ENCODE measurements at places on chromosomes 16 and 17. TPM values are rescaled to one million over a fixed set of nuclear protein-coding genes. Genes with fewer than 3 reads are reported as not detected.
A peak's percentile ranks its signal among the peaks of the same experiment; 100 is the strongest.

GRCh38 chr17:44356241-44356640 is 7.4 kb downstream of the FAM171A2 start:
- no peak for DNase-seq

GRCh38 chr17:4850246-4850645 is 17.1 kb downstream of the MINK1 start:
- no peak for DNase-seq

- no peak for DNase-seq
These were observed 120.2 kb upstream of the XYLT1 start for GRCh38 chr16:17590711-17591654.

- DNase-seq = no peak
These were observed 35.7 kb upstream of the GNA13 start for GRCh38 chr17:65092262-65092661.

GRCh38 chr17:3635474-3636153 is 436 bp downstream of the SHPK start:
- DNase-seq = peak; percentile 17

DNA sequence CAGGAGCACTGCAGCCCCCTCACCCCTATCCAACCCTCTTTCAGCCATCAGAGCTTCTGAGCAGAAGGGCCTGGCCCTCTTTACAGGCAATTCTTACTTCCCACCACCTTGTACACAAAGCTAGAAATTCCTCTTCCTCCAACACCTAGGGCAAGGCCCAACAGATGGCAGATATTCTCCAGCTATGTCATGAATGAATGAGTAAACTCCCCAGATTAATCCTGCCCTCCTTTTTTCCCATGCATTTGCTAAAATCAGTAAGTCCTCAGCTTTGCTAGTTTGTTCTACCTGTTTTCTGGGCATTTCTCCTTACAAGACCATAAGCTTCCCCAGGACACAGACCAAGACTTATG is 20.4 kb upstream of the MRPS23 start:
- no peak for DNase-seq

Gene MMP25
- total RNA-seq = 0.05 TPM

Gene GAS7
- 0.08 TPM for total RNA-seq

- DNase-seq = no peak
These were observed 334.3 kb downstream of the C16orf95 start for GRCh38 chr16:86982912-86983311.

Gene KAT2A
- total RNA-seq = 26.5 TPM

GRCh38 chr17:61362396-61362795 is 37.2 kb upstream of the TBX2 start:
- no peak for DNase-seq

DNA sequence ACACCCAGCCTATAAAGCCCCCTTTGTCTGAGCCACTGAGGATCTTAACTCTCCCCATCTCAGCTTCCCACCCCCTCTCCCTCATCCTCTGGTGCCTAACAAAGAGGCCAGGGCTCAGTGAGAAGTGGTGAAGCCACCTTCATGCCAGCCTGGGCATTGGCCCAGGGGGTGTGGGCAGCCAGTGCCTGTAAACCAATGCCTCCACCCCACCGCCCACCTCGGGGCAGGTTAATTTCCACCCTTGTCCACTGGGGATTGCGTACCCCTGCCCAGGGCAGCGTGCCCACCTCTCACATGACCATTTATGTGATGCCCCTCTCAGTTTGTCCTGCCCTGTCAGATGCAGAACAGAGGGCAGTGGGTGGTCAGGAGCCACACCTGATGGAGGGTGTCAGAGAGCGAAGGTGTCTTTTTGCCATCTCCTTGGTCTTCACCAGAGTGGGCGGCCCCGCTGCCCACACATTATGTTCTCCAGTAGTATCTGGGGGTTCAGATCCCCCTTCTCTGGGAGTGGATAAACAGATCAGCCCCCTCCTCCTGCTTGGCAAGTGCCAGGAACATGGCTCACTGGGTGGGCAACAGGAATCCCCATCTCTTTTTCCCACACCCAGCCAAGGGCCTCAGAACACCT is 10.1 kb upstream of the ARHGAP23 start:
- DNase-seq = no peak
